ENCODE measurements at places on chromosomes 7 and 10.

GRCh38 chr7:110541962-110542361, 549.0 kb upstream of the LRRN3 start:
- DNase-seq: no peak

DNA sequence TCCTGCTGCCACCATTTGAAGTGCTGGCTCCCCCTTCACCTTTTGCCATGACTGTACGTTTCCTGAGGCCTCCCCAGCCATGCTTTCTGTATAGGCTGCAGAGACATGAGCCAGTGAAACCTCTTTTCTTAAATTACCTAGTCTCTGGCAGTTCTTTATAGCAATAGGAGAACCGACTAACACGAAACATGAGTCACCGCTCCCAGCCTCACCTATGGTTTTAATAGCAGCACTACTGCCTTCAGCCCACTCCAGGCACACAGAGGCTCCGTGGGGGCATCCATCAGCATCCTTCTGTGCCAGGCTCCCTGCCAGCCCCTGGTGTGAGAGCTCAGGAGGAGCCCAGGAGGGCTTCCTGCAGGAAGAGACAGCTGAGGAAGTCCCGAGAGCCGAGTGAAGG, 5.5 kb upstream of the ZNF316 start:
- DNase-seq: no peak

DNA sequence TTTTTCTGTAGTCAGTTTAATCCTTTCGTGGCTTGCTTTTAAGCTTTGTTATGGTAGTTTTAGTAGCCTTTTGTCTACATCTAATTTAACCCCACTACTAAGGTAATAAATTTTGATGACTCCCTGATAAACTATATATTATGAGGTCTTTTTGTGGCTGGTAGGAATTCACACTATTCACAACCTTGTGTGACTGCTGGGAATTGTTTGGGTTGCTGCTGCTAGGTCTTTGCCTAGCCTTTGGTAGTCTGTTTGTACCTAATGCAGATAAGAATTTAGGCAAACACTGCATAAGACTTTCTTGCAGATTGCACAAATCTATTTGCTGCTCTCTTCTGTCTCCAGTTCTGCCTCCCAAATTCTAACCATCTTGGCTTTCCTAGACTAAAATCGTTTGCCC, 58.3 kb downstream of the SHOC2 start:
- DNase-seq: no peak

DNA sequence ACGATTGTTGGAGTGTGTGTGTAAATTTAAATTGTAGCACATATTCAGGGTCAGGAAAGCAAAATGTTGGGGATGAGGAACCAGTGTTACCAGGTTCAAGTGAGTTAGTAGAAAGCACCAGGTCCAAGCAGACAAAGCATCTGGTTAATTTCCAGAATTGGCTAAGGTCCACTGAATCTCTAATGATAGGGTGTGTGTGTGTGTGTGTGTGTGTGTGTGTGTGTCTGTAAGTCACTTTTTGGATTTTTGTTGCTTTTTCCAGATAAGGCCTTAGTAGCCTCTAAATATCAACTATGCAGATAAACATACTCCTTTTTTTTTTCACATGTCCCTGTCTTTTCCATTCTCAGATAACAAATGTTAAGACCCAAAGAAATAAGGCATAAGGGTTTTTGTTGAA, 36.6 kb upstream of the FMC1 start:
- DNase-seq: no peak

GRCh38 chr10:121500701-121501332, 97.4 kb downstream of the FGFR2 start:
- DNase-seq: no peak

GRCh38 chr7:143413123-143413522, 4.5 kb upstream of the EPHA1 start:
- DNase-seq: no peak

DNA sequence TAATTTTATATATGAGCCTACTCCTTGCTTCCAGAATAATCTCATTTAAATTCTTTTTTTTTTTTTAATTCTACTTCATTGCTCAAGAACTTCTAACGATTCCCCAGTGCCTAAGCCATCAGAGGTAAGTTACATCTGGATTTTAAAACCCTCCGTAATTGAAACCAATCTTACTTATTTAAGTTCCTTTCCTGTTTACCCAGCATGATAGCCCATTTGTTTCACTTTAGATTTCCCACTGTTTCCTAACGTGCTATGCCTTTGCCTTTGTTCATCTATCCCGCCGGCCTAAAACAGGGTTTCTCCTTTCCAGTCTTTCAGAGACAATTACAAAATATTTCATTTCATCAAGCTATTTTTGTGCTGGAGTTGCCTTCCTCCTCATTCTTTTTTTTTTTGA, 75.8 kb upstream of the ETV1 start:
- DNase-seq: no peak

DNA sequence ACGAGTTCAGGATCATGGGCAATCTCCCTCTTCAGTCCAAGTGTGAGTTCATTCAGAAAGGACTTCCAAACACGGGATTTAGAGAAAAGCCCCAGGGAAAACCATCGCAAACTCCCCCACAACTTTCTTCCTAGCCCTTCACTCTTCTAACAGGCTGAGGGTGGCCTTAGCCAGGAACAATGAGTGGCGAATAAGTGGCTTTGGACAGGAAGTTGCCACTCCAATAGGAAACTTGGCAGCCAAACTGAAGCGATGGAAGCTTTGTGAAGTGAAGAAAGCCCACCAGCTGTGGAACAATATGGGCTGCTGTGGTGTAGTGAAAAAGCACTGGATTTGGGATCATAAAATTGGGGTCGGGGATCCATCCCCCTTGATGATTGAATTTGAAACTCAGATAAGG, 193.2 kb downstream of the TEX36 start:
- no peak for DNase-seq

DNA sequence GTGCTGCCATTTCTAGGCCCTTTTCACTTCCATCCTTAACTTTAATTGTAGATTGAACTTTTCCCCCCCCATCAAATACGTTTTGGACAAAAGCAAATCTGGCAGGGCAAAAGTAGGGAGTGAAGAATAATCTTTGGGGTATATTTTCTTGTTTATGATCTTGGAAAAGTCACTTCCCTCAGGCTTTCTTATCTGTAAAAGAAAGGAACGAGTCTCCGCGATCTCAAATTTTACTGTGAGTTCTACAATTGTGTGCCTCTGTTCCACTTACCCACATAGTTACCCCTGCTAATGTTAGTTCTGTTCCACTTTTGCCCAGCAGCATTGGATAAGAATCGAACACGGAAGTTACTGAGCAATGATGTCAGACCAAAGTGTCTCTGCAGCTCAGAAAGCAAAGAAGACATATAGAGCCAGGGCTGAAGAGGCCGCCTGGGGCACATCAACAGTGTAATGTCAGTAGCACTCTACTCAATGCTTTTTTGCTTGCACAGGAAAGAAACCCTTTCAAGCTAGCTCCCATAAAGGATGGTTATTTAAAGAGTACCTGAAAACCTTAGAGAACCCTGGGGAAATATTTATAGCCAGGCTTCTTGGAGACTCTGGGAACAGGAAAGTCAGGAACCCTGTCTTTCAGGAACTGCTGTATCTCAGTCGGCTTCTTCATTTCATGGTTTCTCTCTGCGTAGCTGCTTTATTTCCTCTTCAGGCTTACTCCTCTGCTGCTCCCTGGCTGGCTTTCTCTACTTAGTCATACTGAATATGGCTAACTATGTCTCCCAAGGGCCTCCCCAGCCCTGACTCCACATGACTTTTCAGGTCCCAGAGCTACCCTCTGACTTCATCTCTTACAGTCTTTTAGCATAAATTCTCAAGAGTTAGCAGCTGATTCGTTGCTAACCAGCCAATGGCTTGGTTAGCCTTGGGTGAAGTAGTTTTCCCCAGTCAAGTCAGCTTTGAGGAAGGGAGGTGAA, 123.7 kb upstream of the FAM3C start:
- no peak for DNase-seq

DNA sequence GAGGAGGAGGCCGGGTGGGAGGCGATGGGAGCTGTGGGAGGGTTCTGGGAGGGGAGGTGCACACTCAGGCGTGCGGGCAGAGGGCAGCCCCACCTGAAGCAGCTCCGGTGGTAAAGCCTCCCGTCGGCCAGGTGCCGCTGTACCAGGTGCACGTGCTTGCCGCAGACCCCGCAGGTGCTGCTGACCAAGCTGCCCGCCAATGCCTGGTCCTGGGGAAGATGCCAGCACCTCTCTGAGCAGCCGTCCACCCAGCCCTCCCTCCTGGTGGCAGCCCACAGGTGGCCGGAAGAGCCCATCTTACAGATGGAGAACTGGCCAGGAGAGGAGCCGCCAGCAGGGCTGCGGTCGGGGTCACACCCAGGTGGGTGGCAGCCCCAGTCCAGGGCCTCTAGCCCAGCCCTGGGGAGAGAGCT, 12.6 kb downstream of the MICALL2 start:
- DNase-seq: no peak

GRCh38 chr10:51052163-51052562, 22.1 kb upstream of the PRKG1 start:
- no peak for DNase-seq

DNA sequence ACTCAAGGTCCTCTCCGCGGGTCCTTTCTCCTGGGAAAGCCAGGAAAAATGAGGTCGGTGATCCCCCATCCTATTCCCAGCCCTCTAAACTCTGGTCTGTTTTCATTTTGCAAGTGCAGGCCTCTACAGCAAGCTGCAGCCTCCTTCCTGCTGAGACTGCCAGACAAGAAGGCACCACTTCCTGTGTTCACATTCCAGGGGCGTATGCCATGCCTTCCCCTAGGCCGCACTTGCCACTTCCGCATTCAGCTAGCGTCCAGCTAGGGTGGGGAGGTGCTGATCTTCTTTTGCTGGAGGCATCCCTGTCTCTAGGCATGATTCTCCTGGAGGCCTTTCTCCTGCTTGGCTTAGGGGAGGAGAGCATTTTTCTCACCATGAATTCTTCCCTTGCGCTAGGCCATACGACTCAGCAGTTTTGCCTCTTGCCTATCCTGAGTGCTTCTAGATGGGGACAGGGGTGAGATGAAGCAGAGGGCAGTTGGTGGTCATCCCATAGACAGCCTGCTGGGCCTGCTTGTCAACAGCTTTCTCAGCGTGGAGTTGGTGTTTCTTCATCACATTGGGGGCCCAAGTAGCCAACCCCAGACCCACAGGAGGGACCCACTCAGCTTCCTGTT, 328.9 kb downstream of the RPS24 start:
- DNase-seq: no peak
